ENCODE measurements at places on chromosomes 1 and 21. TPM values are rescaled to one million over a fixed set of nuclear protein-coding genes. Genes with fewer than 3 reads are reported as not detected.

DNA sequence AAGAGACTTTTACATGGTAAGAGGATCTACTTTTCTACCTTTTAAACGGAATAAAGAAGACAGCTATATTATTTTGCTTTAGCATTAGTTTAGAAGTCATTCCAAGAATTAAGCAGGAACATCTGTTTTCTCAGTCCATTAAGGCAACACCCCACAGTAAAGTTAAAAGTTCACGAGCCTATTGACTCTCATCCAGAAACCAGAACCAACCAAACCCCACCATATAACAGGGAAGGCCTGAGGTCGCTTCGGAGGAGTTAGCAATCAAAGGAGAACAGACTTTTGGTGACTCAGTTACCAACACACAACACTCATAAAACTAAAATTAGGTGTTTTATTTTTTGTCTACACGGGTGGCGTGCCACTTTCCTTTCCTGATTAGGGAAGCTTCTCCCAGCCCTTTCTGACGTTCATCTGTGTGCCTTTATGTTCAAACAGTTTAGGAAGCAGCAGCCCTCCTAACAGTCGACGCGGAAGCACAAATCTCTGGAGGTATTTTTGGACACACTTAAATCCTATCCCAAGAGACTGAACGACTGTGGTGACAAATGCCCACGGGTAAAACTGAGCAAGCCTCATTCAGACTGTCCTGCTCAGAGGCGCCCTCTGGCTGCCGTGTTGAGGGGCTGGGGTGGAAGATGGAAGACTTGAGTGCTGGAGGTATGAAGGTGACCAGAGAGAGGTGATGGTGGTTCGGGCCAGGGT, 8.6 kb upstream of the PLA2G2C start:
- H3K36me3 ChIP-seq, result no peaks in the 10 kb centered on the region
- H3K4me1 ChIP-seq, result peaks cover 19% of the 10 kb centered on the region
- no peaks in the 10 kb centered on the region for H3K27me3 ChIP-seq
- H3K4me3 ChIP-seq, result peak overlapping the region; percentile 47

- no peak for DNase-seq
- no peaks in the 10 kb centered on the region for H3K4me1 ChIP-seq
- H3K4me3 ChIP-seq, result no peak overlapping the region
- no peaks in the 10 kb centered on the region for H3K27me3 ChIP-seq
- no peak overlapping the region for H3K27ac ChIP-seq
- no peaks in the 10 kb centered on the region for H3K36me3 ChIP-seq
These were observed 120.7 kb downstream of the LMX1A start for GRCh38 chr1:165235777-165236291.

Gene FCRL3
- total RNA-seq, result 24.7 TPM

Gene NVL
- 32.0 TPM for total RNA-seq

Data from Karpas-422 (cell line).